ENCODE measurements at places on chromosomes 7 and 10. TPM values are rescaled to one million over a fixed set of nuclear protein-coding genes. Genes with fewer than 3 reads are reported as not detected.

DNA sequence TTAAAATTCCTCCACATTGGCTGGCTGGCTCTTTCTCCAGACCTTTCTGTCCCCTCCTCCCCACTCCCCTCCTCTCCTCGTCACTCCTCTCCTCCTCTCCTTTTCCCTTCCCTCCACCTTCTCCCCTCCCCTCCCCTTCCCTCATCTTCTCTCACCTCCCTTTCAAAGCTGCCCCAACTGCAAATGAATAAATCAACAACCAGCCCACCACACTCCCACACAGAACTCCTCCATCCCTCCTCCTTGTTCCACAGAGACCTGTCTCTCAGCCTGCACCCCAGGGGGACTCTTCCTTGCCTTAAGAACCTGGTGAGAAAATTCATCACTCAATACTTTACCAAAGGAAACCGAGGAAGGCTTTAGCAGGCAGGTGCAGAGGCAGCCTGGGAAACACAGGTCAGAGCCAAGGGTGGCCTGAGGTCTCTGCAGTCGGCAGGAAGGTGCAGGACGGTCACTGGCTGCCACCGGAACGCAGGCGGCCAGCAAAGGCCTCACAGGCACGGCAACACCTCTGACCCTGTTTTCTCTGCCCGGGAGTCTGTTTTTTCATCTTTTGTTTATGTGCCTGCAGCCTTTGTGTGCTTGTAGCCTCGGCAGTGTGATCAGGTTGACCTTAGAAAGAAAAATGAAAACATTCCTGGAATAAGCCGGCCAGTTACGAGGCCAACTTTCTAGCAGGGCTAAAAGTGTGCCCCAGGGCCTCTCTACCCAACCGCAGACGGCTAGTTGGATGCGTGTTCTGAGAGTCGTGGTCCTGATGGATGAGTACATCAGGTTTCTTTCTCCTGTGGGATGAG lies 207.6 kb upstream of the KLF6 start:
- no peaks in the 10 kb centered on the region for H3K36me3 ChIP-seq
- no peak for DNase-seq
- H3K27me3 ChIP-seq = peaks cover 12% of the 10 kb centered on the region
- peaks cover 25% of the 10 kb centered on the region for H3K4me1 ChIP-seq

FRAT1 gene
- 4.5 TPM for total RNA-seq

DNA sequence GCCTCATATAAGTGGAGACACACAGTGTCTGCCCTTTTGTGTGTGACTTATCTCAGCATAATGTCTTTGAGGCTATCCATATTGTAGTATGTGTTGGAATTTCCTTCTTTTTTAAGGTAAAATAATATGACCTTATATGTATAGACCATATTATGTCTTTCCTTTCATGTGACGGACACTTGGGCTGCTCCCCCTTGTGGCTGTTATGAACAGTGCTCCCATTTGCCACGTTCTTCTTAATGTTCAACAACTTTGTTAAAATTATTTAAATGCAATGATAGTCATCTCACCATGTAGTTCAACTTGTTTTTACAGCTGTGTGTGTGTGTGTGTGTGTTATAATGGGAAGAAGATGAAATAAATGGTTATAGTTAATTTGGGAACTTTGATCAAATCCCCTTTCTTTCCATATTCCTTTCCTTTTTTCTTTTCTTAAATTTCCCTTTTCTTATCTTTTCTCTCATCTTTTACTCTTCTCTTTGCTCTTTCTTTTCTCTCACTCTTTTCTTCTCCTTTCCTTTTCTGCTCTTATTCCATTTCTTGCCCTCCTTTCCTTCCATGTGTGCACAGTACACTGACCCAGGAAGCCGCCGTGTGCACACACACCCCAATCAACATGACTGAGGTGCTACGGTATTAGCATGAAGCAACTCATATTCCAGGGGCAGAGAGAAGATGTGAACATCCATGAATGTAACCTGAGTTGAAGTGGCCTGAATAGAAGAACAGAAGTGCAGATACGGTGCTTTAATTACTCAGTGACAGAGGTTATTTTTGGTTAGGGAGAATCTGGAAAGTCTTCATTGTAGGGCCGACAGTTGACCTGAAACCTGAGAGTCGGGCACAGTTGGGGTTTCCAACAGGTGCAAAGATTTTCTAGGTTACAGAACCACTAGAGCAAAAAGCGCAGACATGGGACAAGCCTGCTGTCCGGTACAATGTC lies 596.6 kb downstream of the SDK1 start:
- peaks cover 6% of the 10 kb centered on the region for H3K27me3 ChIP-seq
- peaks cover 11% of the 10 kb centered on the region for H3K4me1 ChIP-seq
- no peaks in the 10 kb centered on the region for H3K36me3 ChIP-seq
- peak; percentile 47 for DNase-seq

DNA sequence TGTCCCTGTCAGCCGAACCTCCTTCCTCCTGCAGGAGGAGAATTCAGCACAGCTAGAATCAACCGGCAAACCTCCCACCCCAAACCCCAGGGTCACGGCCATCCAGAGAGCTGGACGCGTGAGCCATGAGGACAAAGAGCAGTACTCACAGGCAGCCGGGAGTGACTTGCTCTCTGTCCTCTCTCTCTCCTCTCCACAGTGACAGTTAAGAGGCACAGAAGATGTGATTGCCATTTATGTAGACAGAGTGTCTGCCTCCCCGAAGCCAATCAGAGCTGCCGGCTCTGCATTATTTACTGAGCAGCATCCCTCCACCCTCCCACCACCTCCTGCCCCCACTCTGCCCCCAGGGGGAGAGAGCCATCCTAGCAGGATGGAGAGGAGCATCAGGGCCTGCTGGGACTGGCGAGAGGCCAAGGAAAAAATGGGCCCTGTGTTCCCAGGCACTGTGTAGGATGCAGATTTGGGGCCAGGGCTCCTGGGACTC lies 4.3 kb downstream of the DDC start:
- H3K27ac ChIP-seq = no peak overlapping the region
- peaks cover 55% of the 10 kb centered on the region for H3K27me3 ChIP-seq

COL1A2 gene
- 0.31 TPM for total RNA-seq

SPDYE2 gene
- not detected for total RNA-seq

DNA sequence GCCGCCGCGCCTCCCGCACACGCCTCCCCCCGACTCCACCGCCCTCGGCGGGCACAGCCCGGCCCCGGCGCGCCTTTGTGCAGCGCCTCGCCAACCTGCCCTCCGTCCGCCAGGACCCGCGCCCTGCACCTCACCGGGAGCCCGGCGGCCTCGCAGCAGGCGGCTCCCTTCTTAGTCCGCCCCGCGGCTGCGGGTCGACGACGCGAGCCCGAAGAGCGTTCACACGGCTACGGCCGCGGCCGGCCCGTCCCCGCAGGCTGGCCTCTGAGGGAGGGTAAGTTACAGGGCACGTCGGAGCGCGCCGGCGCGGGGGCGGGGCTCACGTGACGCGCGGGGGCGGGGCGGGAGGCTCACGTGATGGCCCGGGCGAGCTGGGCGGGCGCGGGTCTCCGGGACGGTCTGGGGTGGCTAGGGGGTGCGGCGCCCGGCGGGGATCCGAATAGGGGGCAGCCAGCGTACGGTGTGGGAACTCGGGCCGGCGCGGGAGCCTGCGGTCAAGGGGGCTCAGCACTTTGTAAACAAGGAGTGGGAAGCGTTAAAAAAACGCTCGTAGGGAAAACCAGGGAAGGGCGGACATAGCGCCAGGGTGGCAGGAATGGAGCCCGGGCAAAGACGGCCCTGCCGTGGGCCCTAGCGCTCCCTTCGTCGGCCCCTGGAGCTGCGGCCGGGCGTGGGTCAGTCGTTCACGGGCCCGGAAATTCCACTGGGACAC lies at the start of gene ARHGAP12:
TSS of gene ARHGAP12 (minus strand) at position 283 of the 712 bp plus-strand sequence. CDS start 19,976 bp downstream, outside the sequence.
- H3K27me3 ChIP-seq = peaks cover 6% of the 10 kb centered on the region
- no peaks in the 10 kb centered on the region for H3K36me3 ChIP-seq
- DNase-seq = peak; percentile 87
- H3K4me1 ChIP-seq = peaks cover 52% of the 10 kb centered on the region

GRCh38 chr10:79145174-79145483 lies 76.4 kb downstream of the ZMIZ1 start:
- no peaks in the 10 kb centered on the region for H3K27me3 ChIP-seq
- H3K27ac ChIP-seq = no peak overlapping the region
- no peak for DNase-seq
- H3K36me3 ChIP-seq = no peaks in the 10 kb centered on the region
- peaks cover 42% of the 10 kb centered on the region for H3K4me1 ChIP-seq

GRCh38 chr10:86957471-86958115 lies at the start of gene MMRN2:
Gene MMRN2 (minus strand): TSS chr10:86957615. CDS start chr10:86957541, 74 bp downstream.
- no peaks in the 10 kb centered on the region for H3K36me3 ChIP-seq
- DNase-seq = no peak
- no peak within 1 kb of the TSS for H3K27ac ChIP-seq
- H3K4me1 ChIP-seq = no peaks in the 10 kb centered on the region

GRCh38 chr10:44662051-44662450 lies 249.1 kb upstream of the TMEM72 start:
- DNase-seq = no peak
- no peaks in the 10 kb centered on the region for H3K36me3 ChIP-seq
- no peaks in the 10 kb centered on the region for H3K4me1 ChIP-seq
- no peak overlapping the region for H3K27ac ChIP-seq
- H3K4me3 ChIP-seq = no peak overlapping the region

- H3K27me3 ChIP-seq = no peaks in the 10 kb centered on the region
- H3K27ac ChIP-seq = no peak overlapping the region
- no peaks in the 10 kb centered on the region for H3K4me1 ChIP-seq
- DNase-seq = no peak
- H3K4me3 ChIP-seq = no peak overlapping the region
- H3K36me3 ChIP-seq = no peaks in the 10 kb centered on the region
Observed at GRCh38 chr7:106987777-106988176, 56.7 kb upstream of the PRKAR2B start.

SYT15B gene
- not detected for total RNA-seq
